Peyer's patch (tissue), 4 donors: ENCODE measurements at places on chromosomes 12 and 14. TPM values are rescaled to one million over a fixed set of nuclear protein-coding genes. Genes with fewer than 3 reads are reported as not detected.

DNA sequence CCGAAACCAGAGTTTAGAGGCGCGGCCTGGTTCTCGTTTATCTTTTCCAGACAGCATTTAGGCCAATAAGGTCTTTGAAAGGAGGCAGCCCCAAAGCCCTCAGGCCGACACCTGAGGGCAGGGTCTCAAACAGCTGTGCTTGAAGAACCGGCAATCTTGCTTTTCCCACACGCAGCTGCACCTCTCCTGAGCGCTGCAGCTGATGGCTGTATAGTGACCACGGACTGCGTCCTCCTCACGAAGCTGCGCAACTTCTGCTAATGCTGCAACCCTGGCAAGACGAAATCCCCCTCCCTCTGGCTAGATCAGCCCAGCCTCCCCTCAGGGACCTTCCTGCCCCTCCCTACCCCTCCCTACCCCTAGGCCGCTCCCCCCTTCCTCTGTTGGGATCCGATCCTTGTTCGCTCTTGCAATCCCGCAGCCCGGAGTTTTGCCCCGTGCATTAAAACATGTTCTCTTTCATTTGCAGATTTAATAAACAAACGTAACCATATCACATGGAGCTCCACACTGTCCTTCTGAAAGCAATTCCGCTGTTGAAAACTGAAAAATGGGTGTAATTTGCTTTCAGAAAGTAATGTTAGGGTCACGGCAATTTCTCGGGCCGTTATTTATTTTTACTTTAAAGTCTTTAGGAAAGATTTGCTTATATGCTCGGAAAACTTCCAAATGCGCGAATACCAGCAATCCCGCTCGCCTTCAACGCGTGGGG lies 4.8 kb upstream of the PAX9 start:
- DNase-seq = no peak

GRCh38 chr12:31353750-31354708 lies 28.1 kb upstream of the SINHCAF start:
- no peak for DNase-seq

DNA sequence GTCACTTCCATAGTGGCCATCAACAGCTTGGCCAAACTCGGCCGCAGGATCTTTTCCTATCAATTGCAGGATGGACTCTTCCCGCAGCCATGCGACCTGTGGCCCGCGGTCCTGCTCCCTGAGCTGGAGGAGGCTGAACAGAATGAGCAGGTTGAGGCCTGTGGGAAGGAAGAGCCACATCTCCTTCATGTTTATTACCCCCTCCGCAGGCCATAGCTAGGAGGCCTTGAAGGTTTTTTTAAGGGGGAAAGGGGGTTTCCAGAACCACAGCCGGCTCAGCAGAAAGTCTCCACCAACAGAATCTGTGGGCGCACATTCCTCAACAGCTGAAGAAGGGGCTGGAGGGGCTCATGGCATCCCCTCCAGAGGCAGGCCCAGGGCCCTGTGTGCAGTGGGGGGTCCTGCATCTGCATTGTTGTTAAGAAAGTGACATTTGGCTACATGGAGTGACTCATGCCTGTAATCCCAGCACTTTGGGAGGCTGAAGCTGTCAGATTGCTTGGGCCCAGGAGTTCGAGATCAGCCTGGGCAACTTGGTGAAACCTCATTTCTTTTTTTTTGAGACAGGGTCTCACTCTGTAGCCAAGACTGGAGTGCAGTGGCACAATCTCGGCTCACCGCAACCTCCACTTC lies 25.2 kb upstream of the PPP1R13B start:
- no peak for DNase-seq

The CLEC1A gene
- not detected for total RNA-seq

The OTX2 gene
- not detected for total RNA-seq
